Epithelial cell of proximal tubule (primary cell): ENCODE measurements at places on chromosomes 4 and X.

DNA sequence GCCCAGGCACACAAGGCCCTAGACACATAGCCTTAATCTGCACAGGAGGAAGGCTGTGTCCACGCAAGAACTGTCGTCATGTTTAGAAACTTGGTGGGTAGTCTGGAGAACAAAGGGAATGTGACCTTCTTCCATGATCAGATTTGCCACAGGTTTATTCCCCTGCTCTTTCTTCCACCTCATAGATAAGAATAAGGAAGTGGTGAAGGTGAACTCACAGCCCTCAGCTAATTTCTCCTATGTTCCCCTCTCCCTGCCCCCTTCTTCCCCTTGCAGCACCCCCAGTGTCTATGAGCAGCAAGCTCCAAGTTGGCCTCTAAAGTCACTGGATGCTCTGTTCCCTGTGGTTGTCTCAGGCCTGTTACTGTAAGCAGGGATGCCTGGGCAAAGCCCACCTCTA lies 39.8 kb upstream of the LAS1L start:
- DNase-seq = no peak

GRCh38 chr4:25783126-25783525 lies 79.7 kb downstream of the SEL1L3 start:
- no peak for DNase-seq

DNA sequence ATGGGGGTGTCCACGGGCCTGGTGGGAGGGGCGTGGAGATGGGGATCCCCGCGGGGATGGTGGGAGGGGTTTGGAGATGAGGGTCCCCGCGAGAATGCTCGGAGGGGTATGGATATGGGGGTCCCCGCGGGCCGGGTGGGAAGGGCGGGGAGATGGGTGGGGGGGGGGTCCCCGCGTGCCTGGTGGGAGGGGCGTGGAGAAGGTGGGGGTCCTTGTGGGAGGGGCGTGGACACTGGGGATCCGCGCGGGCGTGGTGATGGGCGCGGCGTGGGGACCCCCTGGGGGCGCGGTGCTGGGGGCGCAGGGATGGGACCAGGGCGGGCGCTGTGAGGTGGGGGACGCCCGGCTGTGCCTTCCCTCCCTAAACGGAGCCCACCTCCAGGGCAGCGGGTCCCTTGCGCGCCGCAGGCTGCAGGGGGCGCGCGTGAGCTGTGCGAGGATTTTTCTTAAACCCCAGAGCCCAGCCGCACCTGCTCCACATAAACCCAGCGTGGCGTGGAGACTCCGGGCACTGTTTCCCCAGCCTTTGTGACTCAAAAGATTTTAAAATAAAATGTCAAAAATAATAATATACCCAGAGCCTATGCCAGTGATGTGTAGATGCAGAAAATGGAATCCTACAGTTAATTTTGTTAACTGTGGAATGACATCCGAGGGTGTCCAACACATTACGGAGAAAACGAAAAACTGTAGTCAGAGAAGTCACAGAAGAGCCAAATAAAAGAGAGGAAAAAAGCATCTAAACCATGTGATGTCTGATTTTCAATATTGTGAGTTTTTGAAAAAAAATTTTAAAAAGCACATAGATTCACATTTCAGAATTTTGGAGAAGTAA lies 1.5 kb upstream of the ASMTL start:
- no peak for DNase-seq

GRCh38 chr4:86893136-86893535 lies 914 bp upstream of the C4orf36 start:
- no peak for DNase-seq
